ENCODE measurements at places on chromosomes 12 and 14.
A peak's percentile ranks its signal among the peaks of the same experiment; 100 is the strongest.

DNA sequence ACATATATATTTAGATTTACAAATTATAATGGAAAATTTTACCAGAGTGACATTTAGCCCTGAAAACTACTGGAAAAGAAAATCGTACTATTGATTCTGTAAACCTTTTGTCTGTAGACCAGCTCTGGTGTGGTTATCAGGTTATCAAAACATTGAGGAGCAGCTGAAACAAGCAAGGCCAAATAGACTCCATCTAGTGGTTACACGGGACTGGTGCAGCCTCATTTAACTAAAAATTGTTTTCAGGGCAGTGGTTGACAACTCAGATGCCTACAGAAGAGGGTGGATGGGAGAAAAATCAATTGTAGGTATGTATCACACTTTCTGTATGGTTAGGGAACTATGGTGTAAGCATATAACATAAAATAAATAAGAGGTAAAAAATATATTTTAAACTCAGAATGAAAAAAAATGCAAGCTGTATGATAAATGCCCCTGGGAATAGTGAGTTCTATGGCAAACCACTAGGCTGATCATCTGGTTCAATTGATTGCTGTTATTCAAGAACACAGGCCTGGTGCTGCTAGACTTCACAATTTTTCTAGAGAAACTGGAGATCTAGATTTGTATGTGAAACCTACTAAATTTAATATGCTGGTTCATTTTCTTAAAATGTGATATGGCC, 51.2 kb downstream of the ACSS3 start:
- no peak for DNase-seq

DNA sequence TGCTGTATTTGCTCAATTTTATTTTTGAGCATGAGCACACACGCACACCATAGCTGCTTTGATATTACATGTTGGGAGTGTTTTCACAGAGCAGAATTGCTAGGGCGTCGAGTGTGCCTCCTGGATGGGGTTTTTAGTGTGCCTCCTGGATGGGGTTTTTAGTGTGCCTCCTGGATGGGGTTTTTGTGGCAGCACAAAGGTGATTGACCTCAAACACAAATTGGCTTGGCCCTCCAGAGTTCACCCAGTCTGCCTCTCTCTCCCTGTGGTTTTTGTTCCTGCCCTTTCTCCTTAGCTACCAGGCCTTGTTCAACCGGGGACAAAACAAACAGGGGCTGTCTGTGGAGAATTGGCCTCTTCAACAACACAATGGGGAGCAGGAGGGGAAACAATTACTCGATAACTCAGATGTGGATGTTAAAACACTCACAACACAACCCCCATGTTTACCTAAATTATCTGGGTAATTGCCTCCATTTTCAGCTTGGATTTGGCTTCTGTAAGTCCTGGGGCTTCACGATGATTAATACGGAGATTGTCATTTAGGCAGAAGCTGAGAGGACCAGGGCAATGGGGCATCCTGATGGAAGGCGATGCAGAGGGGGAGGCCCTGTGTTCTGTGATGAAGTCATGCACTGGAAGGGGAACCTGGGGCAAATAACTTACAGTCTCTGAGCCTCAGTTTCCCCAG, 26.9 kb downstream of the TBX3 start:
- no peak for DNase-seq

DNA sequence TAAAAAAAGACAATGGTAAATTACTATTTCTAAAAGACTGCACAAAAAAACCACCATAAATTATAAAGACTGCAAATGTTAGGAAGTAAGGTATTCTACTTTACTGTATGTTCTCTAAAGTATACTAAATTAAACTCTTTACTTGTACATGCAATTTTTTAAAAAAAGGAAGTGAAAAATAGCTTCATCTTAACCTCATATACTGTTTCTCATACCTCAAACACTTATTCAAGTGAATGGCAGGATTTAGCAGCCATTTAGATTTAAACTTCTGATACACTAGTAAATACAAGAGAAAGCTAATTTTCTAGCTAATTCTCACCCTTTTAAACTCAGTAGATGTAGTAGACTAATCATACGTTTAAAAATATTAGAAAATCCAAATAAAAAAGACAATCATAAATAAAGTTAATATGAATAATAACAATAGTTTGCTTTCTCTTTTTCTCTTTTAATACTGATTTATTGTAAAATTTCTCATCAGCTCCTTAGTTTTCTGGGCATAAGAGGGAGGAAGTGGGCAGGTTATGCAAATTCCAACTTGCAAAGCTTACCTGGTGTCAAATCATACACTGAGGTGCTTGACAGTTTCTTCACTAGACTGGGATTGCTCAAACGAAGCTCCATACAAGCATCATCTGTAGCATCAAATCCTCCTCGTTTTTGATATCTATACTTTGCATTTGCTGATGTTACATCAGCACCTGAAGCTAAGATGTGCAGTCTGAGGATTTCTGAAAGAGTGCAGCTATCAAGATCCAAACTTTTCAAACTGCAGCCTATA, 71.0 kb upstream of the CFL2 start:
- DNase-seq: no peak

DNA sequence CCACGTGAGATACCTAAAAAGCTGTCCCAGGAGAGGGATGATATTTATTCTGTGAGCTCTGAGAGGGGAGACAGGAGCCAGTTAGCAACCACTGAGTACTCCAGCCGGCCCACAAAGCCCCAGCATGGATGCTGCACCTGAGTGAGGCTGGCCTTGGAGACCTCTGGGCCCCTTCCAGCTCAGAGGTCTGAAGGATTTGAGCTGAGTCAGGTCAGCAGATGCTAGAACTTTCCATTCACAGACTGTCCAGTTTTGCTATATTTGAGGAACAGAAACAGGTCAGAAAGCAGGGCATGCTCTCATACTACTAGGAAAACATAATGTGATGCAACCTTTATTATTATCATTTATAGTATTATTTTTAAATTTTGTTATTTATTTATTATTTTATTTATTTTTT, 15.0 kb upstream of the MAPKAPK5 start:
- no peak for DNase-seq

GRCh38 chr12:123860377-123860776, 98.3 kb downstream of the DNAH10 start:
- no peak for DNase-seq

GRCh38 chr12:106493531-106493930, 89.3 kb upstream of the RFX4 start:
- DNase-seq: no peak

- DNase-seq: no peak
These were observed 18.5 kb downstream of the HPD start for GRCh38 chr12:121839993-121840761.

DNA sequence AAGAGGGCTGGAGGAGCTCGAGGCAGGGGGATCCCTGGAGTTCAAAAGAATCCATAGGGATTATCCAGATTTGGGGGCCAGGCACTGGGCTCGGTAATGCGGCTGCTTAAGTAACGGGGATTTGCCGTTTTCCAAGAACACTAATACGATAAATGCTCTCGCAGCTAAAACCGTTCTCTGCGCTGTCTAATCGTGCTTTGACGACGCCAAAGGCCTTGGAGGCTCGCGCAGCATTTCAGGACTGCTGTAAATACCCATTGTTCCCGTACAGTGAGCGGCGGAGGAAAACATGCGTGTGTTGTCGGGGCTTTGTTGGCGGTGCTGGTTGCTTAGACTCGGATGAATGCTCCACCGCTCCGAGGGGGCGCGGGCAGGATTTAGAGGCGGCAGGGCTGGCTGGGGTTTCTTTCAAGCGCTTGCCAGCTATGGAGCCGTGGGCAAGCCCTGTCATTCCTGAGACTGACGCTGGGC, 26.2 kb downstream of the DIO3 start:
- DNase-seq: peak; percentile 20

- DNase-seq: peak; percentile 72
These were observed 119.4 kb downstream of the SAMD4A start for GRCh38 chr14:54686219-54686870.

DNA sequence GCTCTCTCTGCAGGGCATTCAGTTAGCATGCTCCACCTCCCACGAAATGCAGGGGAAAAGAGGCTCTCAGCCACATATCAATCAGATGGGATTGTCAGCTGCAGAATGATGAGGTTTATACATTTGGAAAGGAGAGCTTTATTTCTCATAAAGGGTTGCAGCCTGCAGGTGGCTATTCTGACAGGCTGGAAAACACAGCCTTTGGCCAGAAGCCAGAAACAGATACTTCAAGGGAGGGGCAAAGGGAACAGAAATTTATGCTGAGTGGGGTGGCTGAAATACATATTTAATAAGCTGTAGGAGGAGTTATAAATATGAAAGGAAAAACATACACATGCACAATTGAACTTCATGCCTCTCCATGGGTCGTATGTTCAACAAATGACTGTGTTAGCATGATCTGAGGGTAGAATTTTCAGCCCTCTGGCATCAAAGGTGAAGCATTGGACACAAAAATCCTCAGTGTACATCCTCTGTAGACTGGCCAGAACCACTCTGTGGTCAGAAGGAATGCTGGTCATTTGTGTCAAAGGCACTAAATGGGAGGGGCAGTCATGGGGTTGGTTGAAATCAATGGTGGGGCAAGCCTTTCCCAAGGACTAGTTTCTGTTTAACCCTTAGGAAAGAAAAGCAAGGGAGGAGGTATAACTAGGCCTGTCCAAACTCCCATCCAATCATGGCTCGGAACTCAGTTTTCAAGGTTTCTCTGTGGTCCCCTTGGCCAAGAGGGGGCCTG, 62.4 kb downstream of the TMX1 start:
- no peak for DNase-seq

DNA sequence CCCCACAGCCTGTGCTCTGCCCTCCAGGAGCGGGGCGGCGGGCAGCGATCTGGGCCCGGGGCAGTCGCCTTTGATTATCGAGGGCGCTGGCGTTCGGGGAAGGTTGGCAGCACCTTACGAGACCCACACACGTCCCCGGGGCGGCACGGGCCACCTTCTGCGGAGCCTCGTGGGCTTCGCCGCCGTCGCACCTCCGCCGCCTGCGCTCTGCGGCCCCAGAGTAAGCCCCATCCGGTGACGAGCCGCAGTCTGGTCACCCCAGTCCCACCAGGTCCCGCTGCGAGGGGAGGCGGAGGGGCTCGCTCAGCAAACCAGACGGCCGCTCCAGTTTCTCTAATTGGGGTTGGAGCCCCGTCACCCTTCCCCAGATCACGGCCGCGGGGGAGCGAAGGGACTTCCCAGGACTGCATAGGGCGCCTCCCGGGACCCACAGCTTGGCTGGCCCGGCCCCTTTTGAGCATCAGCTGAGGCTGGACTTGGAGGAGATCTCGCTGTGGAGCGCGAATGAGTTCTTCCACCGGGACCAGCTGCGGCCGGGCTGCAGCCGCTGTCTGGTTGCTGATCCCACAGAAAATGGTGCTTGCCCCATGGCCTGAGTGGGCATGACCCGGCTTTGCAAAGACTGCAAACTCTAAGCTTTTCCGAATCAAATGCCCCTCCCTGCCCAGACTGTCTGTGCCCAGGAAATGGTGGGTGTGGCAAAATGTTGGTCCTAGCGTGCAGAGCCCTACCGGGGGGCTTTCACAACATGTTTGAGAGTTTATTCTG, 560 bp downstream of the LGALS3 start:
- peak; percentile 75 for DNase-seq

- no peak for DNase-seq
These were observed 9.1 kb downstream of the OR6S1 start for GRCh38 chr14:20632448-20632830.

DNA sequence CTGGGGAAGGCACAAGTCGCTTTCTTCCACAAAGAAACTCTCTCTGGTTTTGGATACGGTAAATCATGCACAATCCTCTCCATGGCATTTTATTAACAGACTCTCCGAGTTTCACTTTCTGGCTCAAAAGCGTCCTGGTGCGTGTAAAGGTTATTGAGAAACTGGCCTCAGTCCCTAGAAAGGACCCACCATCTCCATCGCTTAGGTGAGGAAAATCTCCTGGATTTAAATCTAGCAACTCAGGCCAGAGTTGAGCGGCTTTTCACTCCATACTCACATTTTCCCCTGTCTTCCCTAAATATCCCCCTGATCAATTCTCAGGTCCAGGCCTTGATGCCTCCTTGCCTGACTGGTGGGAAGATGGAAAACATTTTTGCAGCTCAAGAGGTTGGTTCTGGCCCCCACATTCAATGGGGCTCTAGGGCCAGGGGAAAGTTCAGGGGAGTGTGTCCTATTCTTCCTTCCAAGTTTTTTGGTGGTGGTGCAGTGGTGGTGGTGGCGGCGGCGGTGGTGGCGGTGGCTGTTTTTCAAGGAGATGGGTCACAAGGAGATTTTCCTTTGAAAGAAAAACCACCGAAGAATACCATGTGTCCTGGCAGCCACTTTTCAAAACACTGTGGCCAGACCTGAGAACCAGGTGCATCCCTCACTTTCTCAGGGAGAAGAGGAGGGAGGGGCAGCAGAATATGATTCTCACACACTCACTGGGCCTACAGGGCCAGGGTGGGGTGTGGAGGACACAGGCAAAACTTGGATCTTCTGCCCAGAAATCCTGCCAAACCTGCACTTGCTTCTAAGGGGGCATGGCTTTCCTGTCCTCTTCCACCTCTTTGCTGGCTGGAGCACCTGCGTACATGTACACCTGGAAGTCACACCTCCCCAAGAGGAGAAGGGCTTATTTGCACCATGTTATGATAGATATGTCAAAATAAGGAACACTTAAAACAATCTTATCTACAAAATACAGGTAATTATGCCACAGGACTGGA, 46.7 kb upstream of the PNMA1 start:
- DNase-seq: no peak

- DNase-seq: no peak
These were observed 1.1 kb upstream of the HOXC8 start for GRCh38 chr12:54007538-54008259.

- no peak for DNase-seq
These were observed 709.3 kb downstream of the RPS29 start for GRCh38 chr14:48876806-48877340.

- no peak for DNase-seq
These were observed 14.2 kb downstream of the ESR2 start for GRCh38 chr14:64279704-64280668.

DNA sequence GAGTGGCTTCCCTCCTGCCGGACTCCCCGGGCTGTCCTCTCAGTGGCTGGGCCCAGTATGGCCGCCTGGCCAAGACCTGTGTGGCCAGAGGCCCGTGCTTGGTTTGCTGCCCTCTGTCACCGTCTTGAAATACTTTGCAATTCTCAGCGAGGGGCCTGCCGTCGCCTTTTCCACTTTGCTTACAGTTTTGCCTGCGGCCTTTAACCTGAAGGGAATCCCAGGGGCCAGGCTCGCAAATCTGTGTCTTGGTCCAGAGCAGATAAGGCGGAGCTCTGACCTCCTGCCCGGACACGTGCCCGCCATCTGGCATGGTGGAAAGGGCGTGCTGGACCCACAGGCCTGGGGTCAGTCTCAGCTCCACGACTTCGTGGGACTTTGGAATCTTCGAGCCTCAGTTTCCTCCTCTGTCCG, 10.9 kb upstream of the AMN start:
- DNase-seq: no peak

- DNase-seq: no peak
These were observed 79.1 kb upstream of the PTGDR start for GRCh38 chr14:52188381-52188780.
